Retinal pigment epithelial cell (primary cell): ENCODE measurements at places on chromosomes 7 and 10.

- peak; percentile 72 for DNase-seq
Measured at GRCh38 chr10:94397549-94398370, 4.6 kb upstream of the TBC1D12 start.

GRCh38 chr7:68209486-68209885 is 1212.9 kb downstream of the TYW1 start:
- no peak for DNase-seq

- DNase-seq, result no peak
Measured at GRCh38 chr10:46514431-46514861, 42.0 kb downstream of the GPRIN2 start.

DNA sequence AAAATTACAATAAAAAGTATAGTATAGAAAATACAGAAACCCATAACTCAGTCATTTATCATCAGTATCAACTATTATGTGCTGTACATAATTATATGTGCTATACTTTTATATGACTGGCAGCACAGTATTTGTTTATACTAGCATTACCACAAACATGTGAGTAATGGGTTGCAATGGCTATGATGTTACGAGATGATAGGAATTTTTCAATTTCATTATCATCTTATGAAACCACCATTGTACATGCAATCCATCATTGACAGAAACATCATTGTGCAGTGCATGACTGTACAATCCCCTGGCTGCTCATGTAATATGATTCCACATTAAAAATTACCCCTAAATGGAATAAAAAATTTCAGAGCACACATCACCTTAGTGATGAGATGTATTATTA is 55.7 kb upstream of the TMEM229A start:
- DNase-seq, result no peak

GRCh38 chr10:26217396-26218086 is 967 bp downstream of the GAD2 start:
- no peak for DNase-seq

DNA sequence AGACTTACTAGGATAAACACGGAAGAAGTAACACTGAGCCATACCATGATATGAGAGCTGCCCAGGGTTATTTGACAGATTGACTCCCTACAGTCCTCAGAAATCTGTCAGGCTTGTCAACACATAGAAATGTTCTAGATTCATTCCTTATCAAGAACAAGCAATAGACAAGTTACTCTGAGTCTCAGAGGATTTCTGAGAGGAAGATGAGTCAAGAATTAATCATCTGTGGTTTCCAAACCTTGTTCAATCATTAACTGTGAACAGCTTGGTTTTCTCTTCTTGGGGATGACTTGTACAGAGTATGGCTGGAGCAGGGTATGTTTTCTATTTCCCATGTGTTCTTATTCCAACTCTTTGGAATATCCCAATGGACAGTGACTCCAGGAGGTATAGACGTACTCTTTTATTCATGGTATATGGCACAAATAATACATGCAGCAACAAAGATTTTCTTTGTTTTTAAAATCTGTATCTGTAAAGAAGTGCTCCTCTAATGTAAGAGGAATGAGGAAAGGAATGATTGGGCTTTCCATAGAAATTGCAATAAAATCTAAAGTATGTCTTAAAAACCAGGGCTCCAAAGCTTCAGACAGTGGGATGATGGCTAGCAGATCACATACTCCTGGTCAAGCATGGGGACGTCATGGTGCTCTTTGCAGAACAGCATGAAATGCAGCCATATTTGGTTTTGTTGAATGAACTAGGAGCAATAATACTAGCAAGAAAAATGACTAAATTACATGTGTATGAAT is 11.9 kb upstream of the SFR1 start:
- no peak for DNase-seq

DNA sequence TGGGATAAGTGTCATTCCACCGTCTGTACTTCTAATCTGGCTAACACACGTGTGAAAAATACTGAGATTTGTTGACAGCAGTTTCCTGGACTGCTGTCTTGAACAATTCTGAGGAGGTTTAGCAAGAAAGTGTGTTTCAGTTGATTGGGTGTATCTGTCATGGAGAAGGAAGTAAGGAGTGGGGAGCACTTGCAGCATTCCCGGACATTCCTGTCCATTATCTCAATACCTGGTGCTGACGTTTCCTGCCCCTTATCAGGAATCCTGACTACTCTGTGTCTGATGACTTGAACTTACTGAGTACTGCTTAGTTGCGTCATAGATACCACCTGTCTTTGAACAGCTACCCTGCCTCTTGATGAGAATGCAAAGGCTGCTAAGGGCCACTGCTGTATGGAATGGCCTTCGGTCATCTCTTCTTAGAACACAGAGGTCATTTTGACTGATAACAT is 72.0 kb upstream of the VKORC1L1 start:
- no peak for DNase-seq

- no peak for DNase-seq
Measured at GRCh38 chr10:70354556-70354955, 27.9 kb downstream of the LRRC20 start.

- no peak for DNase-seq
Measured at GRCh38 chr7:48154792-48155413, 16.4 kb upstream of the ABCA13 start.

GRCh38 chr7:68715907-68716306 is 882.4 kb upstream of the AUTS2 start:
- no peak for DNase-seq

DNA sequence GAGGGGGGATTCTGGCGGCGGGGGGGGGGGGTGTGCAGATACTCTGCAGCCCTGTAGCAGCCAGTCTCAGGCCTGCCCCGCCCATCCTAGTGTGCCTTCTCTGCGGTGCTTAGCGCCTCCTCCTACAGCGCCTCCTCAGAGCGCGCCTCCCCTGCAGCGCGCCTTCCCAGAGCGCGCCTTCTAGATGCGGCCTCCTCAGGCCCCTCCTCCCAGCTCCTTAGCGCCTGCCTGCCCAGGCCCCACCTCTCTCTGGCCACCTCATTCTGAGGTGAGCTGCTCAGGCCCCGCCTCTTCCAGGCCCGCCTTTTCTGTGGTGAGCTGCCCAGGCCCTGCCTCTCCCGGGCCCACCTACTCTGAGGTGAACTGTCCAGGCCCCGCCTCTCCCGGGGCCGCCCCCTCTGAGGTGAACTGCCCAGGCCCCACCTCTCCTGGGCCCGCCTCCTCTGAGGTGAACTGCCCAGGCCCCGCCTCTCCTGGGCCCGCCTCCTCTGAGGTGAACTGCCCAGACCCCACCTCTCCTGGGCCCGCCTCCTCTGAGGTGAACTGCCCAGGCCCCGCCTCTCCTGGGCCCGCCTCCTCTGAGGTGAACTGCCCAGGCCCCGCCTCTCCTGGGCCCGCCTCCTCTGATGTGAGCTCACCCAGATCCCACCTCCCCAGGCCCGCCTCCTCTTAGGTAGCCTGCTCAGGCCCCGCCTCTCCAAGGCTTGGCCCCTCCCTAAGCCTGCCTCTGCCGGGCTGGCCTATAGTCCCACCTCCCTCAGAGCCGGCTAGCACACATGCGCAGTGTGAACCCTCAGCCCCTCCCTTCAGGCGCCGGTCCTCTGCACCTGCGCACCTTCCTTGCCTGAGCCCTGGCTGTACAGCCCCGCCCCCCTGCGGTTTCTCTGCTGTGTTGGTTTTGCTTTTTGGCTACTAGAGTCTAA is 2.1 kb upstream of the SGCE start:
- DNase-seq, result peak; percentile 88

GRCh38 chr7:150363872-150364271 is 4.8 kb upstream of the REPIN1 start:
- DNase-seq, result no peak

- DNase-seq, result no peak
Measured at GRCh38 chr7:45688382-45688781, 114.2 kb downstream of the ADCY1 start.

DNA sequence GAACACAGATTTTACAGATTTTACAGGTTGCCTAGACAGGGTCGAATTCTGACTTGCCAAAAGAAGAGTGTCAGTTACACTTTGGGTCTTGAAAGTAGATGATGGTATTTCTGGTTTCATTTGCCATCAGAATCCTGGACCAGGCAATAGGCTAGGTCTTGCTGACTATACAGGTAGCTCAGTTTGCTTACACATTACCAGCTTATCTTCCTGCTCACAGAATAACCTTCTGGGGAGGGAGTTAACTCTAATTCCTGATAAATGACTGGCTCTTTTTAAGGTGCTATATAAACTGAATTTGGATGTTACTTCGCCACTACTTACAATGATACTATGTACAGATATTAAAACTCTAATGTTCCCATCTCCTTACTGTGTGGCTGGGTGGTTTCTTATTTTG is 39.8 kb downstream of the GBF1 start:
- DNase-seq, result no peak

DNA sequence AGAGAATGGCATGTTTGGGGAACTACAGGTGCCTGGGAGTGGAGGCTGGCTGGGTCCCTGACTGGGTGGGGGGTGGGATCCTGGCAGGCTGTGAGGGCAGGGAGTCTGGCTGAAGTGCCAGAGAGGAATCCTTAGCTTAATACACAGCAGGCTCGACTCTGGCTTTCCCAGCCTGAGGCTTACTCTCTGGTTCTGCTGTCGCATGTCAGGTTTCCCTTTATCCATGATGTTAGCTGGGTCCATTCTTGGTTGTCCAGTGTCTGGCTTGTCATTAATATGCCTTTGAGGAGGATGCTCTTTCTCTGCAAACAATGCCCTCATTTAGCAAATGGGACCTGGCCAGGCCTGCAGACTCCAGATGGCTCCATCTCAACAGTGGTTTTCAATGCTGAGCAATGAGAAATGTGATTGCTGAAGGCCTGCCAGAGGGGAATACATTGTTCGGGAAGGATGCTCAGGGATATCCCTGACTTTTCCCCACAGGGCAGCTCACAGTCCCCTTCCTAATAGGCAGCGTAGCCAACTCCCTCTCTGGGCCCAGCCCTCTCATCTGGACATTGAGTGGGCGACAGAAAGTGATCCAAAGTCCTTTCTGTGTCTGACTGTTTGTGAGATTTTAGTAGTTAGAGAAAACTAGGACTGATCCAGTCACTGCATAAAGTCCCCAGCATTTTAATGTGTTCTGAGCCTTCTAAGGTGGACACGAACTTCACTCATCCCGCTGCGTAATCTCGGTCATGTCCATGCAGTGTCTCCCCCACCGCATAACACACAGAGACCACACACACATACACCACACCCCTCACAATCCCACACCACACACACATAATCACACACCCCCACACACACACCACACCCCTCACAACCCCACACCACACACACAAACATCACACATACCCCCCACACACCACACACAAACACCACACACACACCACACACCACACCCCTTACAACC is 124.9 kb downstream of the ANLN start:
- DNase-seq, result no peak

DNA sequence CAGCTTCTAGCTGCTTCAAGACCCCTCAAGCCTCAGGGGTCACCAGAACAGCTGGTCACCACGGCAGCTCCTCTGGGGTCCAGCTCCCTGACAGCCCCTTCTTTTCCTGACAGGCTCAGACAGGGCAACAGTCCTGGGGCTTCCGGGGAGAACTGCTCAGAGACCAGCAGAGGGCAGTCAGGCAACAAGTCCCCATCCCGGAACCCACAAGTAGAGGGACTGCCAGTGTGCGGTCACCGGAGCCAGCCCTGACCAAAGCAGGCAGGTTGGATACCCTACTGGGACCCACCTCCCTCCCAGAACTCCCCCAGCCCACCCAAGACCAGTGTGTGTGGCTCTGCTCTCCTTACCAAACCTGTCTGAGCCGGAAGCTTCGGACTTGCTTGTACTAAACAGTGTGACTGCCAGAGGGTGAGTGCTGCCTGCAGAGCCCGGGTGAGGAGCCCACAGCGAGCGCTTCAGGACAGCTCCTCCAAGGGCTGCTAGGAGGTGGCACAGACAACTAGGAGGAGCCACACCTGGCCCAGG is 40.3 kb downstream of the YKT6 start:
- DNase-seq, result peak; percentile 34

- DNase-seq, result no peak
Measured at GRCh38 chr7:79414910-79415309, 38.6 kb downstream of the MAGI2 start.

DNA sequence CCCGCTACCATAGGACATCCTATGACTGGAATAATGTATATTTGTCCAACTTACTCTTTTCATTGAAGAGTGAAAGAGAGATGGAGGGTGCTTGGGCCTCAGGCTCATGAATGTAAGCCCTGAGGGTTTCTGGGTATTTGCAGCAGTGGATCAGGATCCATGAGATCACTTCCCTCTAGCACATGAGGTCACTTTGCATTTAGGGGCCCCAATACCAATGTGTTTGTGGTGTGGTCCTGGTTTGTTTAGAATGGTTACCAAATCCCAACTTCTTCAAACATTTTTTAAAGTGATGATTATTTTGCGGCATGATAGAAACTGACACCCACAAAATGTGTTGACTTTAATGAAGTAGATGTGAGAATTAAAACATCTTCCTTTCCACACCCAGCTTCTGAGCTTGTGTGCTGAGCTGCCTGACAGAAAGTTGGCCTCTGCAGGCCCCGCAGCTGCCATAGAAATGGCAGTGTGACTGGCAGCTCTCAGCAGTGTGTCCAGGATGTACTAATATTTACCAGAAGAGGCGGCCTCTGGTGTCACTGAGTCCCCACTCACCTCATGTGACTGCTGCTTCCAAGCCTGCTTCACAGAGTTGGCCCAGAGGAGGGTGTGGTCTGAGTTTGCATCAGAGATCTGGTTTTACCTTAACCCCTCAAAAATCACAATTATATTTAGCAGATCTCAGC is 447.6 kb upstream of the NPVF start:
- DNase-seq, result no peak

DNA sequence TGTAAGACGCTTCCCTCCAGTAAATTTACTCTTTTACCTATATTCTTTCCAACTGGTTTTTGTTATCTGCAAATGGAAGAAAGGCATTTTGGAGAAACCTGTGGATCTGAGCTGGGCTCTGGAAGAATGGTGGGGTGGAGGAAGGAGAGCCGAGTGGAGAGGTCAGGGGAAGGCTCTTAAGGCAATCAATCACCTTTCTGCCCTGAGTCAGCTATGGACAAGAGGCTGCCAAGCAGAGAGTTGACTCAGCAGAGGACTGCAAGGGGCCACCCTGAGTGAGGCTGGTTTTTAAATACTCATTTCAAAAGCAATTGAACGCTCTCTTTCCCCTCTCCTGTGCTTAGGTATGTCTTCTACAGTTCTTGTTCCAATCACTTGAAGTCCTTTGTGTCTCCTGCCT is 81.8 kb downstream of the SPAG6 start:
- DNase-seq, result no peak

GRCh38 chr10:88374392-88375175 is 208.5 kb downstream of the RNLS start:
- DNase-seq, result no peak

GRCh38 chr10:117461766-117462423 is 80.7 kb upstream of the EMX2 start:
- DNase-seq, result peak; percentile 52

DNA sequence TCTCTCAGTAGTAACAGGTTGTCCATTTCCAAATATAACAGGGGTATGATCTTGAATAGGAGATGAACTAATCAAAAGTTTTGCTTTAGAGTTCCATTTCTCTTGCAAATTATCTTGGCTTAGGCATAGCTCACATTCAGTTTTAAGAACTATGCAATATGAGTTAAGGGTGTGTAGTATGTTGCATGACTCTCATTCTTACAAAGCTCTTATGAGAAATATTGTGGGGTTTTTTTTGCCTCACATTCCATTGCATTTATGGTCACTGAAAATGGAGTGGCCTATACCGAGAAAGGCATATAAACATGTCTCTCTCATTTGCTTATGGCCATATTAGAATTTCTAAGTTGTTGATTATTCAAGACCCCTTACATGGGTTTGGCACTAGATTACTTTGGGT is 48.5 kb upstream of the LAMB1 start:
- no peak for DNase-seq
